ENCODE measurements at places on chromosomes 11 and 22.

DNA sequence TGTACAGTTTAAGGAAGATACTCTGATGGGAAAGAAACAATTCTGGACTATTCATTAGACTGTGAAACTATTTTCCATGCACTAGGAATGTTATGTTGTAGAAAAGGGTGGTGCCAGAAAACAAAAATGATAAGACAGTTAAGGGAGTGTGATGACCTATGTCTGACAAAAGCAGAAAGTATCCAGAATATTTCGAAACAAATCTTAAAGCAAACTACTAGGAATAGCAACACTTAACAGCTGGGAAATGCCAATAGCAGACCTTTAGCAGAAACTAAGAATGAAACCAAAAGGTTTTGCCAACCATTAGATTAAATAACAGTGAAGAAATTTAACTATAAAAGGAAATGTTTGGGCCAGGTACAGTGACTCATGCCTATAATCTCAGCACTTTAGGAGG lies 3.3 kb upstream of the ARHGAP20 start:
- DNase-seq: no peak

DNA sequence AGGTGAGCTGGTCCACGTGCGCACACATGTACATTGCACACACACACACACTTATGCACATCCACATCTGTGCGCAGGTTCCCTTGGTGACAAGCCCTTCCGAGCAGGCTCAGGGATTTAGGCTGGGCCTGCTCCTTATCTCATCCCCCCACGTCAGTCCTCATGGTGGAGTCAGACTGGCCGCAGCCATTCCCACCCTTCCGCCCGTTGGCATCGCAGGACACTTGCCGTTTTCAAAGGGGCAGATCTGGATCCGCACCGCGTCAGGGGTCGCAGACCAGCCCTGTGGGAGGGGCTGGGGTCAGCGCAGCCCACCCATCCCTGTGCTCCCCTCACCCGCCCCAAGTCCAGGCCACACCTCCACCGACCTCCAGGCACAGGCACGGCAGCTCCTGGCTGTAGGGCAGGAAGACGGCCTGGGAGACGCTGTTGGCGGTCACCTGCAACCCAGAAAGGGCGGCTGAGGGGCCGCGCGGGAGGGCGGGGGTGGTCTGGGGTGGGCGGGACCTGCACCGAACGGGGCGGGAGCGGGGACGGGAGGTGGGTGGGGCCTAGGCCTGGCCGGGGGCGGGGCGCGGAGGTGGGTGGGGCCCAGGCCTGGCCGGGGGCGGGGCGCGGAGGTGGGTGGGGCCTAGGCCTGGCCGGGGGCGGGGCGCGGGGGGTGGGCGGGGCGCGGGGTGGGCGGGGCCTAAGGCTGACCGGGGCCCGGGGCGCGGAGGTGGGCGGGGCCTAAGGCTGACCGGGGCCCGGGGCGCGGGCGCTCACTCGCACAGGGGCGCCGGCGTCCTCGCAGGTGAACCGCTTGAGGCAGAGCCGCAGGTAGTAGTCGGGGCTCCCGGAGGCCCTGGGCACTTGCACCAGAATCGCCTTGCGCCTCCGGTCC lies 13.3 kb downstream of the IL17REL start:
- no peak for DNase-seq

- no peak for DNase-seq
Observed at GRCh38 chr22:20852076-20852475, 6.5 kb downstream of the PI4KA start.

- DNase-seq: no peak
Observed at GRCh38 chr11:134978388-134979088, 566.5 kb upstream of the B3GAT1 start.

DNA sequence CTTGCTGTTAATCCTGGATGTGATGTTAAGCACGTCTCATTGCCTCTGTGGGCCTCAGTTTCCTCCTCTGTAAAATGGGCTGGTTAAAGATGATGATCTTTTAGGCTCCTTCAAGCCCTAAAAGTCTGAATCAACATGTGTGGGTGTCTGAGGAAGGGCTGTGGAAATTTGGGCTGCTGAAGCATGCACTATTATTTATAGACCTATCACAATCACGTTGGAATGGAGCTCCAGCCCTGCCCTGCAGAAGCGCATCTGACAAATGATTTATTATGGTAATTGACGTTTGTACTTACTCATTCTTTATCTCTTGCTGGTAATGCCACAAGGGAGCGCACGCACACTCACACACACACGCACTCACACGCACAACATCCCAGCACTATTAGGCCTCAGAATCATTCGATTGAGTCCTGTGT lies 20.4 kb downstream of the P2RX3 start:
- DNase-seq: no peak

DNA sequence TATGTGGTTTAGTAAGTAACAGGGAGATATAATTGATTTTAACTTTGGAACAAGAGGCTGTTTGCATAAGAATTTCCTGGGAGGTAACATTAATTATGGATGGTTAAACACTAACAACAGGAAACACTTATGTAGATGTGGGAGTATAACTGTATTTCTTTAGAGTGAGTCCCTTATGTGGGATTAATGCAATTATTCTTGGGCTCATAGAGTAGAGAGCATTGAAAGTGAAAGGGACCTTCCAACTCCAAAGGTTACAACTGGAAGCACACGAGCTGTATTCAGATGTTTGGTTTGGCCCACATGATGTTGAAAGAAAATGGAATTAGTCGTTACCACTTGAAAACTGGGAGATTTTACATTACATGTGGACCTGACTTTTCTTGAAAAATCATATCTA lies 53.5 kb downstream of the BBOX1 start:
- DNase-seq: no peak

DNA sequence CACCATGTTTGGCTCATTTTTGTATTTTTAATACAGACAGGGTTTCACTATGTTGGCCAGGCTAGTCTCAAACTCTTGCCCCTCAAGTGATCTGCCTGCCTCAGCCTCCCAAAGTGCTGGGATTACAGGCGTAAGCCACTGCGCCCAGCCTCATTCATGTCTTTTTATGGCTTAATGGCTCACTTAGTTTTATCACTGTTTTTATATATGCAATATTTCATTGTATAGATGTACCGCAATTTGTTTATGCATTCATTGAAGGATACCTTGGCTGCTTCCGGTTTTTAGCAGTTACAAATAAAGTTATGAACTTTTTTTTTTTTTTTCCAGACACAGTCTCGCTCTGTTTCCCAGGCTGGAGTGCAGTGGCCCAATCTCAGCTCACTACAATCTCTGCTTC lies 5.5 kb upstream of the TCN2 start:
- no peak for DNase-seq

GRCh38 chr22:48926136-48926535 lies 901.5 kb downstream of the BRD1 start:
- DNase-seq: no peak

DNA sequence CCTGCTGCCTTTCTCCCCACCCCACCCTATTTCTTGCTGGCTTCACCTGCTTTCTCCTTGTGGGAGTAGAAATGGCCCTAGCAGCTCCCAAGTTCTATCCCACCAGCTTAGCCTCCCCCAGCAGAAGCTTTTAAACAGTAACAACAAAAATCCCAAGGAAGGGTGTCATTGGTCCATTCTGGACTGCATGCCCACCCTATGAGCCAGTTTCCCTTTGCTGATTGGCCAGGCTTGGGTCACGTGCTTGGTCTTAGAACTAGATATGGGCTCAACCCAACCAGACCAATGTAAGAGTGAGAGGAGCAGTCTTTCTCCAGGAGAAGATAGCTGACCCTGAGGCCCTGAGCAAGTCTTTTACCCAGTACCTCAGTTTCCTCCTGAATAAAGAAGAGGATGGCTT lies 2.3 kb downstream of the MTFP1 start:
- DNase-seq: no peak

DNA sequence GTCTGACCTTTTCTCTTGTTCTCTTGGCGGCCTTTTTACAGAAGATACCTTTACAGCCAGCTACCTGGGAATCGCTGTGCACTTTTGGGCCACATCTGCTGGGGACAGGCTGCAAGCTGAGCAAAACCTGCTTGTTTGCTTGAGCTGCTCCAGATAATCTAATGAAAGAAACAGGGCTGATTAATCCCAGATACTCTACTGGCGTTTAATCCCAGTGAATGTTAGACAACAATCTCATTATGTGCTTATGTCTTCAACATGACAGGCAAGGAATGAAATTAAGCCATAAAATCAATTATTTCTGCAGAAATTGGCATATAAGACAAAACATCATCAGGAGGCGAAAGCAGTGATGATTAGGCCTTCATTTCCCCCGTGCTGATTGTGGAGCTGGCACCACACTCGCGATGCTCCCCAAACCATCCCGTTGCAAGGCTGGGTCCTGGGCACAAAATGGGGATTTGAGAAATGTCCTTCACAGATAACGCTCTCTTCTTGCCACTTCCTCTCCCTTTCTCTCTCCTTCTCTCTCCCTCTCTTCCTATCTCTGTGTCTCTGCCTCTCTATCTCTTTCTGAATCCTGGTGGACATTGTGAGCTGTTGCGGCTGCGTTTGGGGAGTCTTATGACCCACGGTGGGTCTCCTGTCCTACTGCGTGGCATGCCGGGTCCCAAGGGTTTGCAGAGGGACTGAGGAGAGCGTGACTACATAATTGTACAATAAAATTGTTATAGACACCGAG lies 1053.8 kb downstream of the TBC1D22A start:
- DNase-seq: no peak

DNA sequence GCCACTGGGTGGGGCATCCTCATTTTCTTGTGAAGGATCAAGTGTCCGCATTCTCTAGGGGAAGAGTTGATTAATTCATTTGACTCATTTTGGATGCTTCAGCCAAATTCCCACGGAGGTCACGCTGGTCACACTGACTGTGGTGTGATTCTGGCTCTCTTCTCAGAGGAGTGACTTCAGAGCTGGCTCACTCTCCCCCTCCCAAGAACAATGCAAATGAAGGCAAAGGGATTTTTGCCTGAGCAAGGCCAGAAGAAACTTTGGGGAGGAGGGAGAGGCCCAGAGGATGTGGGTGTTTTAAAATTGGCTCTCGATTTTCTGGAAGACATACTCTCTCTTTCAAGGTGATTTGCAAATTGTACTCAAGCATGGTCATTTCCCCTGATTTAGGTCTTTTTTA lies 51.1 kb upstream of the LMO2 start:
- peak; percentile 68 for DNase-seq

DNA sequence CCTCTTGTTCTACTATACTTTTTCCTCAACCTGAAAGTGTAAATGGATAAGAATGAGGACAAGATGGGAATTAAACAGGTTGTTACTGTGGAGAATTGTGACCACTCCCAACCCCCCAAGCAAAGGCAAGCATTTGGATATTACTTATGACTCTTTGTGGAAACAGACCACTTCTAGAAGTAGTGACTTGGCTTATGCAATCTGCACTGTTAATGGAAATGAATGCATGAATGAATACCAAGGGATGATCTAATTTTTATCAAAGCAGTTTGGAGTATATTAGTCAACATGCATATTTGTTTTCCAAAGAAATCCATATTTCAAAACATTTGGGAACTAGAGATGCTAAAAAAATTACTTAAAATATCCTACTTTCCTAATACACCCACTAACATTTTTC lies 35.3 kb downstream of the AMOTL1 start:
- no peak for DNase-seq

GRCh38 chr11:70577948-70578347 lies 179.6 kb downstream of the CTTN start:
- no peak for DNase-seq

GRCh38 chr11:69636512-69637197 lies 4.3 kb upstream of the CCND1 start:
- peak; percentile 21 for DNase-seq

GRCh38 chr22:44037519-44038375 lies 13.6 kb downstream of the PARVB start:
- DNase-seq: no peak

- DNase-seq: no peak
Observed at GRCh38 chr11:120956710-120957495, 67.0 kb upstream of the TBCEL start.

DNA sequence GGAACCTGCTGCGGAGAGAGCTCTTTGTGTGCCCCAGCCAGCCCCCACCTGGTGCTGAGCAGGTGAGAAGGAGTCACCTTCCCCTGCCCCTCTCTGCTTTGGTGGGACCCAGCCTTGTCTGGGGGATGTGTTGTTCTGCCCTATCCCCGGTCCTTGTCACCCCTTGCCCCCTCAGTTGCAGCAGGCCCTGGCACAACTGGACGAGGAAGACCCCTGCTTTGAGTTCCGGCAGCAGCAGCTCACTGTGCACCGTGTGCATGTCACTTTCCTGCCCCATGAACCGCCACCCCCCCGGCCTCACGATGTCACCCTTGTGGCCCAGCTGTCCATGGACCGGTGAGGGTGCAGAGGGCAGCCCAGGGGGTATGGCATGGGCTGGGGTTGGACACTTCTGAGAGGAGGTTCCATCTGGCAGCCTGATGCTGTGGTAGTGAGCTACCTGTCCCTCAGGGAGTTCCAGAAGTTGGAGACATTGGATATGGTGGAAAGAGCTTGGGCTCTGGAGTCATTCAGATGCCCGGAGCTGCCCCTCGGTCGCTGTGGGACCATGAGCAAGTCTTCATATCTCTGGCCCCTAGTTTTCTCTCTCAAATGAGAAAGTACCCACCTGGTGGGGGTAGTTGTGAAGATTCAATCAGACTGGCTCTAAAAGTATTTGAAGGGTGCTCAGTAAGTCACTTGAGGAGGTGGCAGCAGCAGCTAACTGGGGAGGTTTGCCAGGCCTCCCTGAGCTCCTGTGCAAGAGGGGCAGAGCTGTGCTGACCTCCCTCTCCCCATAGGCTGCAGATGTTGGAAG lies 4.3 kb downstream of the LARGE2 start:
- no peak for DNase-seq

DNA sequence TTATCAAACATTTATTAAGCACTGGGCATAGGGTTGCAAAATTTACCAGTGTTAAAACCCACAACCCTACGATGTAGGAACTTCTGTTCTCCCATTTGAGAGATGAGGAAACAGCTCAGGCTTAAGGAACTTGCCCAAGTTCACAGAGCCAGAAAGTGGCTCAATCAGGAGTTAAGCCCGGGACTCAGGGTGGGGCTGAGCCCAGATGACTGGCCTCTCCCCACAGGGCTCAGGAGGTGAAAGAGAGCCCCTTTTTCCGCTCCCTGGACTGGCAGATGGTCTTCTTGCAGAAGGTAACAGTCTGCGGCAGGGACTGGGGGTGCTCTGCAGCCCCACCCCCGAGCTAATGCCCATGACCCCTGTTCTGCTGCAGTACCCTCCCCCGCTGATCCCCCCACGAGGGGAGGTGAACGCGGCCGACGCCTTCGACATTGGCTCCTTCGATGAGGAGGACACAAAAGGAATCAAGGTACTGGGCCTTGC lies 5.6 kb upstream of the ANKRD13D start:
- DNase-seq: no peak

- DNase-seq: no peak
Observed at GRCh38 chr11:42034826-42035225, 575.4 kb upstream of the LRRC4C start.
